ENCODE measurements at places on chromosomes 3 and 15.
A peak's percentile ranks its signal among the peaks of the same experiment; 100 is the strongest.

DNA sequence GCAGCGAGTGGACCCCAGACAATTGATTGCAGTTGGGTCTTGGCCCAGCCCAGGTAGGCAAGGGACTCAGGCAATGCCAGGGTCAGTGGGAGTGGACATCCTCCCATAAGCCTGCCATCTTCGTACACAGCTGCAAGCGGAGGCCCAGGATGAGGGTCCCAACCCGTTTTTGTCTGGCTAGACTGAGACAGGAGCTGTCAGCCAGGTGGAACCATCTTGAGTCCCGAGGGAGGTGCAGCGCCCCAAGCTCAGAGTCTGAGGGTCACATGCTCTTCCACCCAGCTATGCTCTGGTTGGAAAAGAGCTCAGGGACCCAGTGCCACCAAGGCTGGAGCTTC, 22.6 kb upstream of the IP6K2 start:
- DNase-seq, result no peak

- DNase-seq, result no peak
These were observed 271.5 kb downstream of the EFHB start for GRCh38 chr3:19662486-19662885.

- no peak for DNase-seq
These were observed 59.6 kb upstream of the TSC22D2 start for GRCh38 chr3:150348500-150348899.

- peak; percentile 60 for DNase-seq
These were observed 6.9 kb upstream of the RPL35A start for GRCh38 chr3:197942956-197943556.

GRCh38 chr15:79195802-79196201, 86.7 kb upstream of the ANKRD34C start:
- DNase-seq, result no peak

DNA sequence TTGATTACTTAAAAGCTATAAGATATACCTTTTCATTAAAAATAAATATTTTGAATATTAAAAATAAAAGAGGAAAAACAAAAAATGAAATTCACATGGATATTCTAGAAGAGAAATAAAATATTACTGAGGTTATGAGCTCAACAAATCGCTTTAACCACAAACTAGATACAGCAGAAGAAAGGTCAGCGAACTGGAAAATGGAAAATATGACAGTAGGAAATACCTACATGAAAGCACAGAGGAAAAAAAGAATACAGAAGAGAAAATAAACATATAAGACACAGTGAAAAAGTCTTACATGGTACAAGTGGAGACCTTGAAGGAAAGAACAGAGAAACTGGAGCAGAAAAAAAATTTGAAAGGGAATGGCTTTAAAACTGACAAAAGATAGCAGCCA, 33.2 kb downstream of the SCAPER start:
- DNase-seq, result no peak

GRCh38 chr3:59836531-59836930, 786.7 kb upstream of the CFAP20DC start:
- no peak for DNase-seq

Data from B cell (primary cell).